ENCODE measurements at places on chromosomes 13 and 19. TPM values are rescaled to one million over a fixed set of nuclear protein-coding genes. Genes with fewer than 3 reads are reported as not detected.

DNA sequence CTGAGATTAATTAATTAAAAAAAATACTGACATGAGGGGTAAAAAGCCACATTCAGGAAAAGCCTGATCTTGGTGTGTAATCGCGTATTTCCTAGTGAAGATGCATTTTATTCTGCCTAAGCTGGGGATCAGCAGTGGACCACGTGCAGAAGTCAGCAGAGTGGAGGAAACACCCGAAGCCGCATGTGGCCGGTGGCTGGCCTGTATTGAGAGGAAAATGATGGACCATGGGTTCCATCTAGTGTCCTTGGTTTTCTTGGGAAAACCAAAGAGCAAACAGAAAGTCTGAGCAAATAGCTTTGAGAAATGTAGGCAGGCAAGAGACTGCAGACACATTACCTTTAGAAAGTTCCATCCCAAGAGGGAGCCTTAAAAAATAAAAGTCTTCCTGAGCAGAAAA is 23.7 kb upstream of the SHISA2 start:
- peaks cover 17% of the 10 kb centered on the region for H3K27me3 ChIP-seq
- H3K27ac ChIP-seq, result no peak overlapping the region
- no peak overlapping the region for H3K4me3 ChIP-seq
- DNase-seq, result no peak

DNA sequence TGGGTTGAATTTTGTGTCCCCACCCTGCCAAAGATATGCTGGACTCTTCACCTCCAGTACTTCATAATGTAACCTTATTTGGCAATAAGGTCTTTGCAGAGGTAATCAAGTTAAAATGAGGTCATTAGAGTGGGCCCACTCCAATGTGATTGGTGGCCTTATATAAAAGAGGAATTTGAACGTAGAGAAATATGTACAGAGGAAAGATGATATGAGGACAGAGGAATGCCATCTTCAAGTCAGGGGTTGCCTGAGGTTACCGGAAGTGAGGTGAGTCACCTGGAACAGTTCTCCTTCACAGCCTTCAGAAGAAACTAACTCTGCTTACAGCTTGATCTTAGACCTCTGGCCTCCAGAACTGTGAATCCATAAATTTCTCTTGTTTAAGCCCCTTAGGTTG is 69.9 kb downstream of the GPC5 start:
- no peaks in the 10 kb centered on the region for H3K4me1 ChIP-seq
- no peak for DNase-seq
- H3K27ac ChIP-seq, result no peak overlapping the region
- no peak overlapping the region for H3K4me3 ChIP-seq
- no peaks in the 10 kb centered on the region for H3K27me3 ChIP-seq

- no peaks in the 10 kb centered on the region for H3K36me3 ChIP-seq
- no peak for DNase-seq
- no peak overlapping the region for H3K4me3 ChIP-seq
Observed at GRCh38 chr13:30364876-30365275, 57.4 kb upstream of the UBE2L5 start.

DNA sequence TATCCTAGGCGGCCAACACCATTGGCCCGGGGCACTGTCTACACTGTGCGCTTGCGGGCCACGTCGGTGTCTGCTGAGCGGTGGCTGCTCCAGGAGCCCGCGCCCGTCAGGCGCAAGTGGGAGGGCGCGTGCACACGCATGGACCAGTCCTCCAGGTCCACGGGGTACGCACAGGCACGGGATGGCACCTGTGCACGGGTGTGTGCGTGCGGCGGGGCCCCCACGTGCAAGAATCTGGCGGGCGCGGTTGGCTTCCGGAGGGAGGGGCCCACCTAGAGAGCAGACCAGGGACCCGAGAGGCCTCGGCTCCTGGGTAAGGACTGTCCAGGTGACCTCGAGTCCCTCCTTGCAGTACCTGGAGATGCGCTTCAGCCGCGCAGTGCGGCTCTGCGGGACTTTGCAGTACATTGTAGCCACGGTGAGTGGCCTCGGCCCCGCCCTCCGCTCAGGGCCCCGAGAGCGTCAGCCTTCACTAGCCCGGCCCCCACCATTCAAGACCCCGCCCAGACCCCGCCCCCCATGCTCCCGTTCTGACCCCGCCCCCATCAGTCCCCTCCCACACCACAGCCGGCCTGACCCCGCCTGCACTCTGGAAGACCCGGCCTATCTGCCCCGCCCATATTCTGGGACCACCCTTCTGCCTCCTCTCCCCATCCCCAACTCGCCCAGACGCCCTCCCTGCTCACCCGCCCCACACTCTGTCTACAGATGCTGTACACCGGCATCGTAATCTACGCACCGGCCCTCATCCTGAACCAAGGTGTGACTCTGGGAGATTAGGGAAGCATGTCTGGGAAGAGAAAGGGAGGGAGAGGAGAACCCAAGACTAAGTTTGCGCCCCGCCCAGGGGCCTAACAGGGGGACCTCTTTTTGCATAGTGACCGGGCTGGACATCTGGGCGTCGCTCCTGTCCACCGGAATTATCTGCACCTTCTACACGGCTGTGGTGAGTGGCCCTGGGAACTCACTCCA is 2.3 kb downstream of the SLC5A5 start:
- no peak for DNase-seq
- peaks cover 32% of the 10 kb centered on the region for H3K27me3 ChIP-seq
- H3K36me3 ChIP-seq, result no peaks in the 10 kb centered on the region
- no peak overlapping the region for H3K4me3 ChIP-seq
- no peak overlapping the region for H3K27ac ChIP-seq
- H3K4me1 ChIP-seq, result no peaks in the 10 kb centered on the region

DNA sequence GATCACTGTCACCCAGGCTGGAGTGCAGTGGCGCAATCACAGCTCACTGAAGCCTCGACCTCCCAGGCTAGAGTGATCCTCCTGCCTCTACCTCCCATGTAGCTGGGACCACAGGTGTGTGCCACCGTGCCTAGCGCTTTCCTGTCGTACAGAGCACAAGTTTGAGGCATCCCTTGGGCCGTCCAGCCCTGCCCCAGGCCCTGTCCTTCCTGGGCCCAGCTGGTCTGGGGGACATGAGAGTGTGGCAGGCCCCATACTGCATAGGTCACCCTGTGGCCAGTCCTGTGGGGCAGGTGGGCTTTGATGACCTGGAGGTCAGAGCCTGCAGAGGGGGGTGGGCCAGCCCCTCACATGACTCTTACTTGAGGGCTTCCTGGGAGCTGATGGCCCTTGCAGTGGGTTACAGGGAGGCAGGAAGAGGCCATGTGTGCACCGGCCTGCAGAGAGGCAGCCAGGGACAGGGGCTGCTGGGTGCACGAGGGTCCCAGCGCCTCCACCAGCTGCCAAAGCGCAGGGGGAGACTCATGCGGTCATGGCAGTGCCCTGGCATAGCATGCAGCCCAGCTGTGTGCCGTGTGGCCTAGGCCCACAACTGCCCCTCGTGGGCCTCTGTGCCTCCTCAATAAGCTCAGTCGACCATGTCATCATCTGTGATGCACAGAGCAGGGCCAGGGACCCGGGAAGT is 61.4 kb downstream of the KDM4B start:
- no peaks in the 10 kb centered on the region for H3K27me3 ChIP-seq
- peaks cover 6% of the 10 kb centered on the region for H3K36me3 ChIP-seq
- no peak overlapping the region for H3K27ac ChIP-seq
- H3K4me3 ChIP-seq, result no peak overlapping the region

DNA sequence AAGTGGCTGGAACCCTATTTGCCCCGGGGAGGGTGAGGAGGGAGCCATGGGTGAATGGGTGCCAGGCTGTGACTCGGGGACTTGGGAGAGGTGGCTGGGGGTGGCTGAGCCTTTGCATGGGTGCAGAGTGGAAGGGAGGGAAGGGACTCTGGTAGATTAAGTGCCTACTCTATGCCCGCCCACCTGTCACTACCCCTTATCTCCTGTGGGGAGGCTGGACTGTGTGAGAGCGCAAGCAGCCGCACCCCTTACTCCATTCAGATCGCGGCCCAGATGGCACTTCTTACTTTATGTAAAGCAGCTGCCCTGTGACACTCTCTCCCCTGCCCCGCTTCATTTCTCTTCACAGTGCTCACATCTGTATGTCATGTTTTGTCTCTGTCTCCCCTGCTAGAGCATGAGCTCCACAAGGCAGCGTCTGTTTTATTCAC is 2.9 kb downstream of the KASH5 start:
- H3K27ac ChIP-seq, result no peak overlapping the region
- no peaks in the 10 kb centered on the region for H3K4me1 ChIP-seq
- DNase-seq, result no peak

DNA sequence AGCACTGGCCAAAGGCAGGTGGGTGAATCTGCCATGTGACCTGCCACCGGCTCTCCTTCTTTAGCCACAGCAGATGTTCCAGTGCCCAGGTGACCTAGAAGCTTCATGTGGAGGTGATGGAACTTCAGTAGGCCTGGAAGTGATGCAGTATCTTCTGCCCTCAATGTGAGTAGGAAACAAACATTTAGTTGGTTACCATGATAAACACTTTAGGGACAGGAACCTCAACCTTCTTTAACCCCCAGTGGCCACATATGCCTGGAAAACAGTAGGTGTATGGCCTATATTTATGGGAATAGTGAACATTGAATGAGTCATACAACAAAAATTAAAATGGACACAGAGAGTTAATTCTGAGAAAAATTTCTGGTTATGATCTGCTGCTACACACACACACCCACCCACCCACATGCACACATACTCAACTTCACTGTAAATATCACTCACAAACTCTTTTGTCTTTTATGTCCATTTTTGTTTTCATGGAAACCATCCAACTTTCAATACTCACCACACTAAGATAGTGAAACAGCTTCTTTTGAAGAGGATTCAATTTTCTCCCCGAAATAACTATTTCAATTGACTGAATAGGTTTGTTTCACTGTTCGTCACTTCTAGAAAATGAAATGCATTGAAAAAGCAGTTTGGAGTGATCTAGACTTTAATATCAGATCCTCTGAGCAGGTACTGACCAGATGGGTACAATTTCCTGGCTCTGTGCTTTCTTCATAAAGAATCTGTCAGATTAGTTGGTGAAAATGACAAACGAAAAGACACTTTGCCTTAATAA is 97.3 kb downstream of the STARD13 start:
- H3K4me1 ChIP-seq, result peaks cover 3% of the 10 kb centered on the region
- no peak overlapping the region for H3K4me3 ChIP-seq
- peaks cover 9% of the 10 kb centered on the region for H3K27me3 ChIP-seq
- DNase-seq, result no peak

DNA sequence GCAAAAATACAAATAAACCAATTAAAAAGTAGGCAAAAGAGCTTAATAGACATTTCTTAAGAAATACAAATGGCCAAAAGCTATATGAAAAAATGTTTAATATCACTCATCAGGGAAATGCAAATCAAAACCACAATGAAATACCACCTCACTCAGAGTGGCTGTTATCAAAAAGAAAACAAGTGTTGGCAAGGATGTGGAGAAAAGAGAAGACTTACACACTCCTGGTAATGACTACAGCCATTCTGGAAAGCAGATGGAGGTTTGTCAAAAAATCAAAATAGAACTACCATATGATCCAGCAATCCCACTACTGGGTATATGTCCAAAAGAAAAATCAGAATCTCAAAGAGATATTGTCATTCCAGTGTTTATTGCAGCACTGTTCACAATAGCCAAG is 223.5 kb upstream of the SLC10A2 start:
- H3K27me3 ChIP-seq, result no peaks in the 10 kb centered on the region
- H3K4me3 ChIP-seq, result no peak overlapping the region
- DNase-seq, result no peak
- no peaks in the 10 kb centered on the region for H3K36me3 ChIP-seq
- H3K27ac ChIP-seq, result no peak overlapping the region

GRCh38 chr19:38606131-38606530 is 11.6 kb downstream of the MAP4K1 start:
- no peaks in the 10 kb centered on the region for H3K4me1 ChIP-seq
- H3K36me3 ChIP-seq, result no peaks in the 10 kb centered on the region
- no peak overlapping the region for H3K4me3 ChIP-seq

GRCh38 chr13:110630566-110631119 is 15.3 kb downstream of the NAXD start:
- no peaks in the 10 kb centered on the region for H3K27me3 ChIP-seq
- peaks cover 12% of the 10 kb centered on the region for H3K4me1 ChIP-seq
- peaks cover 22% of the 10 kb centered on the region for H3K36me3 ChIP-seq
- H3K4me3 ChIP-seq, result no peak overlapping the region
- no peak for DNase-seq

DNA sequence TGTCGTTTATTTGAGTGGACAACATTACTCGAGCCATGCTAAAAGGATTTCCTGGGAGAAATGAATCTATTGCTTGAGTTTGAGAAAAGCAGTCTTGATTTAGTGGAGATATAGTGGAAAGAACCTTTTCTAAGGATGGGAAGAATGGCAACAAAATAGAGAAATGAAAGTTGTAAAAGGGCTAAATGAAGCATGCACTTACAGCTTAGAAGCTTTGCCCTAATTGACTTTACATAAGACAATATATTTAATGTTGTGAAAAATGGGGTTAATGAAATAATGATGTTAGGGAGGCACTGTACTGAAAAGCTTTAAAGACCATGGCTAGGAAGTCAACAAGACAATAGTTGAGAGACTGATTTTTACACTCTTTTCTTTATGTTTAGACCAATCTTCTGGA is 35.4 kb downstream of the SLC10A2 start:
- H3K36me3 ChIP-seq, result no peaks in the 10 kb centered on the region
- DNase-seq, result no peak
- H3K4me3 ChIP-seq, result no peak overlapping the region
- no peak overlapping the region for H3K27ac ChIP-seq
- no peaks in the 10 kb centered on the region for H3K27me3 ChIP-seq
- no peaks in the 10 kb centered on the region for H3K4me1 ChIP-seq

- H3K27me3 ChIP-seq, result no peaks in the 10 kb centered on the region
- H3K4me1 ChIP-seq, result peaks cover 2% of the 10 kb centered on the region
- no peak for DNase-seq
- no peak overlapping the region for H3K4me3 ChIP-seq
Observed at GRCh38 chr19:32415669-32416068, 10.1 kb downstream of the DPY19L3 start.

GRCh38 chr13:75391432-75392100 is 90.4 kb downstream of the TBC1D4 start:
- no peak overlapping the region for H3K27ac ChIP-seq
- H3K36me3 ChIP-seq, result no peaks in the 10 kb centered on the region
- H3K27me3 ChIP-seq, result no peaks in the 10 kb centered on the region
- H3K4me1 ChIP-seq, result no peaks in the 10 kb centered on the region

- no peak within 1 kb of the TSS for H3K27ac ChIP-seq
- DNase-seq, result no peak
- H3K36me3 ChIP-seq, result peaks cover 6% of the 10 kb centered on the region
- no peaks in the 10 kb centered on the region for H3K4me1 ChIP-seq
Observed at GRCh38 chr19:15640294-15640903, at the start of gene CYP4F3. TSS of gene CYP4F3 (plus strand) at chr19:15640897. CDS start at chr19:15641416, 519 bp downstream.

DNA sequence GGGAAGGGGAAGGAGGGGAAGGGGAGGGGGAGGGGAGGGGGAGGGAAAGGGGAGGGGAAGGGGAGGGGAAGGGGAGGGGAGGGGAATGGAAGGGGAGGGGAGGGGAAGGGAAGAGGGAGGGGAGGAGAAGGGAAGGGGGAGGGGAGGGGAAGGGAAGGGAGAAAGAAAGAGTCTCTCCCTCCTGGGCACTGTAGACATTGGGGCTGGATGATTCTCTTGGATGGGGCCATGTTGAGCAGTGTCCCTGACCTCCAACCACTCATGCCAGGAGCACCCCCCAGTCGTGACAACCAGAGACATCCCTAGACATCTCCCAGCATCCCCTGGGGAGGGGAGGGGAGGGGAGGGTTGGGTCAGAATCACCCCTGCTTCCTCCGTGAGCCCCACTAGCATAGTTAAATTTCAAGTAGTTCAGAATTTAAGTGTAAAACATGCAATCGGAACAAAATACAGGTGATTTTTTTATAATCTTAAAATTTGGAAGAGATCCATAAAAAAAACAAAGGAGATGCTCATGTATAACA is 64.0 kb downstream of the GNG7 start:
- no peak overlapping the region for H3K27ac ChIP-seq
- no peaks in the 10 kb centered on the region for H3K36me3 ChIP-seq
- no peak for DNase-seq

Gene APOC4
- total RNA-seq, result not detected

Gene ZNF468
- total RNA-seq, result 38.8 TPM

Gene SPINT2
- total RNA-seq, result 519 TPM

Gene CCNE1
- total RNA-seq, result 16.5 TPM

Gene SLC8A2
- total RNA-seq, result 1.4 TPM

Gene BIVM
- 28.5 TPM for total RNA-seq

All from progenitor cell of endocrine pancreas (in vitro differentiated cells).